ENCODE measurements at places on chromosomes 5 and 9.

DNA sequence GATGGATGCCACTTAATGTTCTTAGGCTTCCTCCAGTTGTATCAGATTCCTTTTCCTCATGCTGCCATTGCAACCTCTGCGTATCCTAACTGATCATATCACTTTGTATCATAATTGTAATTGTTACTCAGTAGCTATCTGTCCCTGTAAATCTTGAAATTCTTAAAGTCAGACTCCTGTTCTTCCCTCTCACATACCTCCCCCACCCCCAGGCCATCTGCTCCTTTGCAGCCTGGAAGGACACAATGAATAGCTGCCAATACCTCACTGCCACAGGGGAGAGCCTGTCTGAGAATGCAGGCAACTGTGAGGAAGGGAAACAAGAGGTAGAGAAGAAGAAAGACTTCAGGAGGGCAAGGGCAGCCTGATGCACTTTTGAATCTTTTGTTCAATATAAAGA is 228.5 kb downstream of the ENC1 start:
- DNase-seq = no peak

GRCh38 chr9:105445203-105445881 is 2.5 kb upstream of the FSD1L start:
- DNase-seq = no peak

- no peak for DNase-seq
Measured at GRCh38 chr5:102583276-102584124, 84.7 kb upstream of the SLCO6A1 start.

- no peak for DNase-seq
Measured at GRCh38 chr9:84062538-84062937, 81.9 kb downstream of the RMI1 start.

All from activated CD4-positive, alpha-beta T cell treated with anti-CD3 and anti-CD28 coated beads for 36 hours (primary cell).